Activated CD4-positive, alpha-beta T cell treated with anti-CD3 and anti-CD28 coated beads, Interleukin-2, amount 50 U/mL, for 48 hours (primary cell): ENCODE measurements at places on chromosomes 6 and 20.

- DNase-seq = no peak
Observed at GRCh38 chr6:143673669-143674068, 4.1 kb upstream of the PHACTR2 start.

- DNase-seq = no peak
Observed at GRCh38 chr6:56346958-56347357, 99.6 kb upstream of the COL21A1 start.

DNA sequence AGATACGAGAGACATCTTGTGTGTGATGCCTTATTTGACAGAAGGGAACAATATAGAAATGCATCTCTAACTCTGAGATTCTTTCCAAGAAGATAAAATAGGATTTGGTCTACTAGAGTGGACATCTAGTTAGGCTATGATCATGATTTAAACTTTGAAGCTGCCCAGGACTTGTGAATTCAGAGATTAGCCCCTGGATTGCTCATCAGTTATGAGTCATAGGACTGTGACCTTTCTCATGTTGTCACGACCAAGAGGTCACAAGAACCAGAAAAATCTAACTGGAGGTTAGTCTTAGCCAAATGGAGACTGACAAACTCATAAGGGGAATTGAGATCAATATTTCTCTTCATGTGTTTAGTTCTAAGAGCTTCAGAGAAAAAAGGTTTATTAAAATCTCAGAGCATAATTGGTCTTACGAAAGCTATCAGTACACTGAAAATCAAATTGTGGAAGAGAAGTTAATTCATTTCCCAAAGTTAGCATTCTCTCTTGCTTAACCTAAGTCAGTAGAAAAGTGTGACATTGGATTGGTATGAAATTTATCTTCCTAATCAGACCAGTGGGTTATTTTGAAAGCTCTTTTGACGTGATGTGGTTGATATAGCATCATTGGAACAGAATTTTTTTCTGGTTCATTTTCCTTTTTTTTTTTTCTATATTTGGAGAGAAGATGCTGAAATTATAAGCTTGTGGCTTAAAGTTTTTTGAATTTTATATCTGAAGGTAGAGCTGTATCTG lies 245.7 kb downstream of the RNF144B start:
- no peak for DNase-seq

GRCh38 chr6:70820778-70821177 lies 136.1 kb downstream of the B3GAT2 start:
- DNase-seq = no peak

- DNase-seq = no peak
Observed at GRCh38 chr20:32528171-32528891, 56.8 kb downstream of the NOL4L start.

- DNase-seq = no peak
Observed at GRCh38 chr6:97322226-97322625, 39.2 kb upstream of the MMS22L start.

DNA sequence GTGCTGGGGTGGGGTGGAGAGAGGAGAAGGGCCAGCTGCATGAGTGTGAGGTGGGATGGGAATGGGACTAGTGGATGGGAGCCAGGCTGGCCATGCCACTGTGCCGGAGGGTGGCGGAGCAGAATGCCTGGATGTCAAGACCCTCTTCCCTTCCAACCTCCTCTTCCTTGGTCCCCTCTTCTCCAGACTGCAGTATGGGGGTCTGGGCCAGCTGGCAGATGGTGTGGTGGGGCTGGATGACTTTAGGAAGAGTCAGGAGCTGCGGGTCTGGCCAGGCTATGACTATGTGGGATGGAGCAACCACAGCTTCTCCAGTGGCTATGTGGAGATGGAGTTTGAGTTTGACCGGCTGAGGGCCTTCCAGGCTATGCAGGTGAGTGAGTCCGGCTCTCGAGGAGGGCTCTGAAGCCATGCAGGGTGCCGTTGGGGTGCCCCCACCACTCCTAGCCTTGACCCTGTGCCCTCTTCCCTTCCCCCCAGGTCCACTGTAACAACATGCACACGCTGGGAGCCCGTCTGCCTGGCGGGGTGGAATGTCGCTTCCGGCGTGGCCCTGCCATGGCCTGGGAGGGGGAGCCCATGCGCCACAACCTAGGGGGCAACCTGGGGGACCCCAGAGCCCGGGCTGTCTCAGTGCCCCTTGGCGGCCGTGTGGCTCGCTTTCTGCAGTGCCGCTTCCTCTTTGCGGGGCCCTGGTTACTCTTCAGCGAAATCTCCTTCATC lies 7.7 kb downstream of the DDR1 start:
- no peak for DNase-seq

DNA sequence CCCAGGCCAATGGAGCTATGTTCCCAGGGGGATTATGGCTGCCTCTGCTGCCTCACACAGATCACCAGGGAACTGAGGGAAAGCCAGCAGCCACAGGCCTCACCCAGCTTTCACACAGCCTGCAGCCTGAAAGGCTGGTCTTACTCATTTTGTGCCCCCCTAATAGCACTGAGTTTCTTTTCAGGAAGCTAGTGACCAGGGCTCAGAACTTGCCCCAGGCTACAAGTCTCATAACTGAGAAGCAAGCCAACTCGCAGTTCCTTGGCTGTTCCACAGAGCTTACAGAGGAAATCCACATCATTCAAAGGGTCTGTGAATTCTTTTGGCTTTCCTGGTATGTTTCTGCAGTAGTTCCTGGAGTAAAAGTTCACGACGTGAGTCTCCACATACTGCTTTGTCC lies 524.8 kb upstream of the GJE1 start:
- no peak for DNase-seq

DNA sequence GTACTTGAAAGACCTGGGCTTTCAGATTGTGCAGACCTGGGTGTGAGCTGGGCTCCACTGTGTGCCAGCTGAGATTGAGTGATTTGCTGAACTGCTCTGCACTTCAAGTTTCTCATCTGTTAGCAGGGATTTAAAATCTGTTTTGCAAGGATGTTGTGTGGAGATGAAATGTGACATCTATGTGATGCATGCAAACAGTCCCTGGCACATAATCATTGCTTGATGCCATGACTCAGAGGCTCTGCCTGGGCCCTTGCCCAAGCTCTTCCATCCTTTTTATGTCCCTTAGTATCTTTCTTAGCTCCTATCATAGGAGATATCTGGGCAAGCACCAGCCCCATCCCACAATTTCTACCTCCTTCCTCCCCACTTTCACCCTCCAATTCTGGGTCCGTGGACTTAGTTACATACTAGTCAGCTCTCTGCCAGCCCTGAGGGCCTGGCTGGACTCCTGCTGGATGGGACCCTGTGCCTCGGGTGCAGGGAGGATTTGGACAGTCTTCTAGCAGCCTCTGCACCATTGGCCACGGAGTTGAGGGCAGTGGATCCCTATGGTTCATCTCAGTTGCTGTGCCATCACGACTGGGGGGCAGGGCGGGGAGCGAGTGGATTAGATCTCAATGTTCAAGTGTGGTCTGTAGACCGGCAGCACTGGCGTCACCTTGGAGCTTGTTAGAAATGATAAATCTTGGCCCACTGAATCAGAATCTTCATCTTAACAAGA lies 103.6 kb downstream of the MAP3K7 start:
- no peak for DNase-seq

GRCh38 chr6:131005439-131006016 lies 57.5 kb downstream of the EPB41L2 start:
- DNase-seq = no peak

GRCh38 chr6:40894962-40895799 lies 143.8 kb downstream of the UNC5CL start:
- no peak for DNase-seq

DNA sequence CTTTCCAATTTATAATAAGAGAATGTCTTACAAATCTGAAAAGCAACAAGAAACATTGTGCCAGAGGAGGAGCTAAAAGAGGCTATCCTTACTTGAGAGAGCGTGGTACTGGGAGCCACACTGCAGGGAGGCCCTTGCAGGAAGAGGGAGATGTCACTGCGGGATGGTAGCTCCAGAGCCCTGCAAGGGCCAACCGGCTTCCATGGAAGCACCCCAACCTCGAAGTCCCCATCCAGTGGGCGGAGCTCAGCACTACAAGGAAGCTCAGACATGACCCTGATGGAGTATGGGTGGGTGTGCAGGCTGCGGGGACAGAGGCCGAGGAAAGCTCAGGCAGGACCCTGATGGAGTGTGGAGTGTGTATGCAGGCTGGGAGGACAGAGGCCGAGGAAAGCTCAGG lies 57.8 kb upstream of the RPS6KA2 start:
- no peak for DNase-seq

- DNase-seq = peak; percentile 29
Observed at GRCh38 chr6:166862287-166862977, 93.9 kb downstream of the RNASET2 start.

DNA sequence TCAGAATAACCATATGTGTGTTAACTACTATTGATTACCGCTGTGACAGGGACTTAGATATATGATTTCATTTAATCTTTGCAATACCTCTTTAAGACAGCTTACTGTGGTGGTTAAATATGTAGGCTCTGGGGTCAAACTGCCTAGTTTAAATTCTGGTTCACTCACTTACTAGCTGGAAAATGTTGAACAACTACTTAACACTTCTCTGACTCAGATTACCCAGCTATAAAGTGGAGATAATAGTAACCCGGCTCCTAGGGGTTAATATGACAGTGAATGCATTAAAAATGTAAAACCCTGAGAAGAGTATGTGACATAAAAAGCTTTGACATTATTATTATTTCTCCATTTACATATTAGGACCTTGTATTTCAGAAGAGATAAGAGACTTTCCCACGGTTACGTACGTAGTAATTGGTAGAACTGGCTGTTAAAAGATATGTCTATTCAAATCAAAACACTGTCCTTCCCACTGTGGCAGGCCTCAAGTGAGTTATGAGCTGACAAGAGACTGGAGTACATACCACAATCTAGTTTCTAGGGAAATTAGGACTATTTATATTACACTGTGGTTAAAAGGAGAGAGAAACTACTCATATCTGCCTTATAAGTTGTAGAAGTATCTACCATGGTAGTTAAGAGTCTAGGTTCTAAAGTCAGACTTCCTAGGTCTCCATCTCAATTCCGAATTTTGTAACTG lies 4.4 kb upstream of the PLCB1 start:
- DNase-seq = no peak

DNA sequence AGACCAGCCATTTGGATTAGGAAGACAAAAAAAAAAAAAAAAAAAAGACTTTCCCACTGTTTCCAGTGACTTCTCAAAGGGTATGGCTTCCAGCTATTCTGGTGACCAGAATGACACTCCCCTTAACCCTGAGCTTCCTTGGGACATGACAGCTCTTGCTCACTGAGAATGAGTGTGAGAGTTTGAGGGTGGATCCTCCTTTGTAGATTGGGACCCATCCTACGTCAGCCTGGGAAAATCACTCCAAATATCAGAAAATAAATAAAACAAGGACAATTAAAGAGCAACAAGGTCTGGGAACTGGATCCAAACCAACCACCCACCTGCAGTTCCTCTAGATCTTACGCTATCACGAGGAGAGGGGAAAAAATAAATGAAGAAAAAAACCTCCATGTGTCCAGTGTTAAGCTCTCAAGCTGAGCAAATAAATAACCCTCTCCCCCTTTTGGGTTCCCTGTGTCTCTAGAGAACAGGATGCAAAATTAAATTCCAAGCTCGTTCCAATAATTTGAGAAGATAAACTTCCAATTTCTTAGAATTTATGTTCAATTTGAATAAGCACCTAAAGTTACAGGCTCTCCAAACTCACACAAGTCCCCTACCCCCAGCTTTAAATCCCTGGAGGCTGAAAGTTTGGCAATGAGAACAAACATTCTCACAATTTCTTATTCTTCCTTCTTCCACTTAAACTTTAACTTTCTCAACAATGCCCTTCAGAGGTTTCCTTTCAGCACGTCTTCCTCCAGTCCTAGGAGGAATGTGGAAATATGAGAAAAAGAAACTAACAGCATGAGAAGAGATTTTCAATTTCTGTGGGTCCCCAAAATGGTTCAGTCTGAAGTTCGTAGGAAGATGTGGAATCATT lies 170.2 kb downstream of the MTFR2 start:
- DNase-seq = no peak

DNA sequence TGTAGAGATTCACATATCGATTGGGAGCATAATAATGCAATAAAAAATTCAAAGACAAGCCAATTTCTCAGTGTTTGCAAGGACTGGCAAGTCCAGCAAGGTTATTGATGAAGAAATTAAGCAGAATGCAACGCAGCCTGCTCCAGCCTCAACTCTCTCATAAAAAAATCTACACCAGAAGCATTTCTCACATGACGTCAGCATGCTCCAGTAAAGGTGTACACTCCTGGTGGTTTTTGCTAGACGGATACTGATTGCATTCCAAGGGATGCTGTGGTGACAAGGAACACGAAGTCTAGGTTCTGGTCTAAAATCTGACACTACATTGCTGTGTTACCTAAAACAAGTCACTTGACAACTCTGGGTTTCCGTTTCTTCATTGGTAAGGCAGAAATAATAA lies 167.4 kb upstream of the PRND start:
- DNase-seq = no peak

DNA sequence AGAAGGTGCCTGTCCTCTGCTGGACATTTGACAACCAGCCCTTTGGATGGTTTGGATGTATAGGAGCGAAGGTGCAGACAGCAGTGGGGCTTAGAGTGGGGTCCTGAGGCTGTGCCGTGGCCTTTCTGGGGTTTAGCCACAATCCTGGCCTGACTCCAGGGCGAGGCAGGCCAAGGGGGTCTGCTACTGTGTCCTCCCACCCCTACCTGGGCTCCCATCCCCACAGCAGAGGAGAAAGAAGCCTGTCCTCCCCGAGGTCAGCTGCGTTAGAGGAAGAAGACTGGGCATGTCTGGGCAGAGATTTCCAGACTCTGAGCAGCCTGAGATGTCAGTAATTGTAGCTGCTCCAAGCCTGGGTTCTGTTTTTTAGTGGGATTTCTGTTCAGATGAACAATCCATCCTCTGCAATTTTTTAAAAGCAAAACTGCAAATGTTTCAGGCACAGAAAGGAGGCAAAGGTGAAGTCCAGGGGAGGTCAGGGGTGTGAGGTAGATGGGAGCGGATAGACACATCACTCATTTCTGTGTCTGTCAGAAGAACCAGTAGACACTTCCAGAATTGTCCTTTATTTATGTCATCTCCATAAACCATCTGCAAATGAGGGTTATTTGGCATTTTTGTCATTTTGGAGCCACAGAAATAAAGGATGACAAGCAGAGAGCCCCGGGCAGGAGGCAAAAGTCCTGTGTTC lies 1.3 kb upstream of the CDKN1A start:
- DNase-seq = no peak

DNA sequence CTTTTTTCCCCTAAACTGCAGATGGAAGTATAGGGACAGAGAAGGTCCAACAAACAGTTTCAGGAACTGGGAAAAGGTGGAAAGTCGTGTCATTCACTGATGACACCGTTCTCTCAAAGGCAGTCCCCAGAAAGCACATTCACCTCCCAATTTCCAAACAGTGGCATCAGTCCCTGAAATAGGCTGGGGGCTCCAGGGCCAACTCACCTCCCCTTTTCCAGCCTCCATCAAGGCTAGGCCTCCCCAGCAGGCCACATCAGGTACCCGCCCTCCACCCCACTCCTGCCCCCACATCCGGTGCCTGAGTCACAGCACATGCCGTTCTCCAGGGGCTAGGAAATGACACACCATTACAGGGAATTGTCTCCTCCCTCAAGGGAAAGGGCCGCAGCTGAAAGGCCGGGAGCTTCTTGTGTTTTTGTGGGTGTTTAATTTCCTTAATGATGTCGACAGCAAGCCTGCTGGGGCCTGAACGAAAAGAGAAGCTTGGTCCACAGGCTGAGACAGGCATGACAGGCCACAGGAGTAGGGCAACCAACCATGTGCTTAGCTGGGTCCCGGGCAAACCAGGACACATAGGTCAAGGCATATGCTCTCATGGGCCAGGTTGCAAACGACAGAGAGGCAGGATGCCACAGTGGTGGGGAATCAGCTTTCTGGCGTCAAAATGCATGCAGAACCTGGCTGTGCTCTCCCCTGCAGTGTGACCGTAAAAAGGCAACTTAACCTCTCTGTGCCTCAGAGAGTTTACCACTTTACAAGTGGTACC lies 39.2 kb downstream of the ZMYND8 start:
- DNase-seq = peak; percentile 63
